NCI-H1092 (cell line): ENCODE measurements at places on chromosomes 1 and 21.
A peak's percentile ranks its signal among the peaks of the same experiment; 100 is the strongest.

DNA sequence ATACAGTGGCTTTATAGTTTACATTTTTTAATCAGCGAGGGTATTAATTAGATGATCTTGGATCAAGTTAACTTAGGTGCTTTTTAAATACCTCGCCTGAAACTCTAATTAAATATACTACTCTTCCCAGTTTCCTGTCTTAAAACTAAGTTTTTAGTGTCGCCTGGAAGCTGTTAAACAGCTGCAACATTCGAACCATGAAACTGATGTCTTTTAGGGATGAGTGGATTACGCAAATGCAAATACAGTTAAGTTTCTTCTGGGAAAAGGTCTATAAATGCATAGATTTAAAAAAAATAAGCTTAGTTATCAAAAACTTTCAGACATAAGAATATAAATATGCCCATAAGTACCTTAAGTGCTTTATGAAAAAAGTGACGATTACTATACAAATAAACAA is 228.3 kb downstream of the PTPRC start:
- DNase-seq, result no peak

GRCh38 chr1:216580538-216581057 is 142.6 kb downstream of the ESRRG start:
- DNase-seq, result peak; percentile 92

DNA sequence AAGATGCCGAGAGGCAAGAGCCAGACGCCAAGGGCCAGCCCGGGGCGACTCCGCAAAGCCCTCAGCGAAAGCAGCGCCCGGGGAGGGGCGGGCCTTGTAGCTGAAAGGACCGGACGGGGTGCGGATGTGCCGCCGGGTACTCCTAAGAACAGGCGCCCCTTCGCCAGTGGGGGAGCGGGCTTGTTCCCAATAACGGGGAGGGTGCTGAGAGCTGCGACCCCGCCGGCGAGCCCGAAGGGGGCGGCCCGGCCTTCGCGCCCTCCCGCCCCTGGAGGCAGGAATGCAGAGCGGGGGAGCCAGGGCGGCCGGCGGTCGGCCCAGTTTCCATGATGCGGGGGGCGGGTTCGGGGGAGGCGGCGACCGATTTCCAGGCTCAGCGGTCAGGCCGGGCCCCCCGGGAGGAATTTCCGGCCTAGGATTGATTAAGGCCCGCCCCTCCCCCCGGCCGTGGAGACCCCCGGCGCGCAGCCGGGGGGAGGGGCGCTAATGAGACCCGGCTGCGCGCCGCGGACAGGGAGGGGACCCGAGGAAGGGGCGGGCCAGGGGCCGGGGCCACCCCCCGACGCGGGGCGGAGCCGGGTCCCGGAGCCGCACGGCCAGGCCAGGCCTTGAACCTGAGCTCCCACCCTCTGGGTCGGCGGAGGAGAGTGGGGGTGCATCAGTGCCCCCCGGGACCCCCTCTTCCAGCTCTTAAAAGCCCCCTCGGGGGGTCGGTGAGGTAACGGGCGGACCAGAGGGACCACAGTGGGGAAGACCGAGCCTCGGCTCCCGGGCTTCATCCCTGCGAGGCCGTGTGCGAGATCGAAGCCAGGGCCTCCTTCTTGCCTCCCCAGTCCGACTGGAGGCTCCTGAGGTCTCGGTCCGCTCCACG is 898 bp upstream of the TMEM200B start:
- no peak for DNase-seq

DNA sequence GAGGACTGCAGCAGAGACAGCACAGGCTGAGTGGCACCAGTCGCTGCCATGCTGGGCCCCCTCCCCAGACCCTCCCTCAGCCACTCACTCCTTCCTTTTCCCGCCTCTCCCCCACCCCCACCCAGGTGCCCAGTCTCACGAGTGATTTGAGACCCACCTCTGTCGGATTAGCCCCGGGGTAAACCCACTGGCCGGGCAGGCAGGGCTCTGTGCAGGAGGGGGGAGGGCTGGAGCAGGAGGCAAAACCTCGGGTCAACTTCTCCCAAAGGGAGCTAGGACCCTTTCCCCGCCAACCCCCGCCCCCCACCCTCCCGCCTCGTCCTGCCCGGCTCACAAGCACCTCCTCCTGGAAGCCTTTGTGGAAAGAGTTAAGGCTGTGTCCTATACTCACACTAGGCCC is 3.5 kb upstream of the MRPL24 start:
- no peak for DNase-seq

- no peak for DNase-seq
These were observed at the start of gene VWA1 for GRCh38 chr1:1435106-1435903. Gene VWA1, plus strand, starts transcription at chr1:1435690. Its CDS starts 59 bp downstream, at chr1:1435749.

DNA sequence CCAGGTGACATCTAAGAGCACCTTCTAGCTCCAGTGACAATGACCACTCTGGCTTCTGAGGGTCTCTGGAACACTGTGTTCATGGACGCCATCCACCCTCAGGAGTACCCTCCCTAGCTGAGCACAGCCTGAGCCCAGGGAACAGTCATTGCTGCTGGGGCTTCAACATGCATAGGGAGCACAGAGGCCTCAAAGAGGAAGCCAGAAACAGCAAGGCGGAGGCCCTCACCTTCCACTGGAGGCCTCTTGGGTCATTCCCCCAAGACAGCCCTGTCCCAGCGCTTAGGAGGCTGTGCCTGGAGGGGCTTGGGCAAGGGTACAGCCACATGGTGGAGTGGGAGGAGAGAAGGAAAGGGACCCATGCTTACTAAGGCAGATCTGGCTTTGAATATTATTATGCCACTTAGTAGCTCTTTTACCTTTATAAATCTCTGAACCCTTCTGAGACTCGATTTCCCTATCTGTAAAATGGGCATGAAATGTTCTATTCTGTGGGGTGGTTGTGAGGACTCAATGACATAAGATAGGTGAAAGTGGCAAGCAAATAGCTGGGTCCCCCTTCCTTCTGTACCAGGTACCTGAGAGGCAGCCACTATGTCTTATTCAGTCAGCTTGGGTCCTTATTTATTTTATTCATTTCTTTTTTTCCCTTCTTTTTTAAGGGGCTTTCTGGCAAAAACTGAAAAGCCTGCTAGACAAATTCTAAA is 32.8 kb downstream of the PTAFR start:
- DNase-seq, result no peak

DNA sequence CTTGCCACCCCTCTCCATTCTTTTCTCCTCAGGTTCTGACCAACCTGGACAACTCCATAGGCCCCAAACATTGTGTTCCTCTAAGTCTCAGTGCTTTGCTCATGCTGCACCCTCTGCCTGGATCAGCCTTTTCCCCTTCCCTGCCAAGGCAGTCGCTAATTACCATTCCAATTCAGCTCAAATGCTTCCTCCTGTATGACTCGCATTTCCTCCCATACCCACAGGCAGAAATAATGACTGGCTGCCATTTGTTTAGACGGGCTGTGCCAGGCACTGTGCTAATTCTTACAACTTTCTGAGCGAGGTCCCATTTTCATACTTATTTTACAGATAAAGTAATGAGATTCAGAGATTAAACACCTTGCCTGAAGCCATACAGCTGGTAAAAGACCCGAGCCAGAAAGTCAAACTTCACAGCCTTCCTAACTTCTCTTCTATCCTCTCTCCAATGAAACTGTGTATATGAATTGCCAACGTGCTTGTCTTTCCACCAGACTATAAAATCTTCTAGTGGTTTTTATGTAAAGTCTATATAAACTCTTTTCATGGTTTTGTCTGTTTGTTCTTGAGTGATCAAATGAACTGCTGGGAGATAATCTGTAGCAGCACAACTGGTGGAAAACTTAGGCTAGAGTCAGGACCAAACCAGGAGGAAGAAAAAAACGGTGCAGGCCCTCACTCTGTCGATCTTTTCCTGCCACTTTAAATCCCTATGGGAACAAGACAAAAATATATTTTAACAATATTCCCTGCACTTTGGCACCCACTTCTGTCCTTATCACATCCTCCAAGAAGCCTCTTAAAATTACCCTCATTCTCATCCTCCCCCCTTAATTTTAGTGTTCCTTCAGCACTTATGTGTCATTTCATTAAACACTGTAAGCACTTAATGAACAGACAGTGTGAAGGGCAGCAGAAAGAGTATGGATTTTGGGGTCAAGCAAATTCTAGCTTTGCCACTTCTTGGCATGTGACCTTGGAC is 33.7 kb downstream of the RAB3B start:
- DNase-seq, result no peak

DNA sequence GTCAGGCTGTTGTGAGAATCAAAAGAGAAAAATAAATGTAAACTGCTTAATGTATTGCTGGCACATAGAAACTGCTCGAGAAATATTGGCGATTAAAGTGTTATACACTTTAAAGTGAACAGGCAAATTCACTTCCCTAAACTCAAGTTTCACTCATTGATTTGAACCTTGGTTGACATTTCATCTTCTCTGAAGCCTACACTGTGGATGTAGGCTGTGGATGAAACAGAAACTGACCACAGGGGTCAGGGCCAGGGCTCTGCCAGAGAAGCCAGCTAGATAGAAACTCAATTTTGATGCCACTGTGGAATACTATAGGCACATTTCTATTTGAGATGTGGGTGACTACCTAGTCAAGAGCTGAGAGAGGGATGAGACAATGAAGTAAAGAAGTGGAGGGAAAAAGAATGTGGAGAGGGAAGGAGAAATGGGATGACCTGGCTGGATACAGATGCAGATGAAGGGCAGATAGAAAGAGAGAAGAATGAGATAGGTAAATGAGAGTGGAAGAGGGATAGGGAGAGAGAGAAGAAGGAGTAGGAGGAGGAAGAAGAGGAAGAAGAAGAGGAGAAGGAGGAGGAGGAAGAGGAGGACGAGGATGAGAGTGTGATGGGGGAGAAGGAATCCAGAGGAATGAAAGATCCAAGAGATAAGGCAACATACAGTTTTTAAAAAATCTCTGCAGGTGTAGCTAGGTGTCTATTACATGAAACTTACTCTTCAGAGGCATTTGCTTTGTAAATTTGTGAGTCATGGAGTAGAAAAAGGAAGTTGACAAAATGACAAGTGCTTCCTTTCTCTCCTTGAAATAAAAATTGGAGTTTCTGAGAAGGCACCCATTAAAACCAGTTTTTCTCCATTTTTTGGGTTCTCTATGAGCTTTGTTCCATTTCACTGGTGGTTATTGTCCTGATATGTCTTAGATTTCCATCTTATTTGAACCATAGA is 17.4 kb upstream of the CD1D start:
- no peak for DNase-seq

DNA sequence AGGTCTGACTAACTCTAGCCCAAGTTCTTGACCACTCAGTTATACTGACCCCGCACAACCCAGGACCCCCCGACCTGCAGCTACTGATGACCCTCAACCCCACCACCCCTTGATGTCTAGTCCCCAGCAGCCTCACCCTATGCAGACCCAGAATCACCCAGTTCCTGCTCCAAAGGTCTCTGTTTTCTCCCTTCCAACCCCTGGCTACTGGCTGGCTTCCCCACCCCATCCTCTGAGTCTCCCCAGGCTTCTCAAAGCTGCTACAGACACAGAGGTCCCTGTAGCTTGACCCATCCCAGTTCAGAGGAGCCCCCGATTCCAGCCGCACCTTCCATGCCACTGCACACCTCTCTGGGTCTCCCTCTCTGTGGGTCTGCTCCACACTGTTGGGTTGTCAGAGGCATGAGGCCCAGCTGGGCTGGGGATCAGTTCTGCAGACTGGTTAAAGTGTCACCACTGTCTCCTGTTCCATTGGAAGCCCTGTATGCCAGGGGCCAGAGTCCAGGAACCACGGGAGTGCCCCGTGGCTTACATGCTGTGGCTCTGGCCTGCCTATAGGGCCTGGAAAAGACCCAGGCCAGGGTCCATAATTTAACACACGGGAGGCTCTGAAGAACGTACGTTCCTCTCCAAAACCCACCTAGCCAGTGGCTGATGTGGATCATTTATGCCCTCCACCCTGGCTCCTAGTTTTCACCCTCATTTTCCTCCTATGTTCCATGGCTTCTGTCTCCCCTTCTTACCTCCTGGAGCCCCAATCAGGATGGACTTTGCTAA is 497 bp downstream of the PKLR start:
- no peak for DNase-seq

GRCh38 chr1:162134646-162135045 is 65.2 kb downstream of the NOS1AP start:
- no peak for DNase-seq

- no peak for DNase-seq
These were observed 32.2 kb downstream of the SLC30A7 start for GRCh38 chr1:100928128-100928527.

DNA sequence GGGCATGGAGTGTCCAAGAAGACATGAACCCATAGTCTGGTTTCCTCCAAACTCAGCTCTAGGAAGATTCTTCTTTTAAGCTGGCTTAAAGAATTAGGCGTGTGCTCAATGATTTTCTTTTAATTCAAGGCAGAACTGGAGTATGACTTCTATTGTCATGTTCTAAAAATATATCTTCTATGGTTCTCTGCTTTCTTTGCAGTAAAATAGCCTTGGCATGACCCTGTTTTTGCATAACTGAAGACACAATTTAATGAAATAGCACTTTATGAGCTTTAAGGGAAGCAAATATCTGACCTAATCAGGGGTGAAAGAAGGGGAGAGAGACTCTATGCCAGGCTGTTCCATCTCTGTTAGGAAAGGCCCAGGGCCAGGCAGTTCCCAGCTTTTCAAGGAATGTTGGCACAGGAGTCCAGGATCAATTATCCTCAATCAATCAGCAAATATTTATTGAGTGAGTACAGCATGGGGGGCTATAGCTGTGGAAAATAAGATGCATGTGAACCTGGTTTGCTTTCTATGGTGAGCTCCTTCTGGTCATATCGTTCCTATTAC is 7.2 kb upstream of the CSF1 start:
- DNase-seq, result no peak

DNA sequence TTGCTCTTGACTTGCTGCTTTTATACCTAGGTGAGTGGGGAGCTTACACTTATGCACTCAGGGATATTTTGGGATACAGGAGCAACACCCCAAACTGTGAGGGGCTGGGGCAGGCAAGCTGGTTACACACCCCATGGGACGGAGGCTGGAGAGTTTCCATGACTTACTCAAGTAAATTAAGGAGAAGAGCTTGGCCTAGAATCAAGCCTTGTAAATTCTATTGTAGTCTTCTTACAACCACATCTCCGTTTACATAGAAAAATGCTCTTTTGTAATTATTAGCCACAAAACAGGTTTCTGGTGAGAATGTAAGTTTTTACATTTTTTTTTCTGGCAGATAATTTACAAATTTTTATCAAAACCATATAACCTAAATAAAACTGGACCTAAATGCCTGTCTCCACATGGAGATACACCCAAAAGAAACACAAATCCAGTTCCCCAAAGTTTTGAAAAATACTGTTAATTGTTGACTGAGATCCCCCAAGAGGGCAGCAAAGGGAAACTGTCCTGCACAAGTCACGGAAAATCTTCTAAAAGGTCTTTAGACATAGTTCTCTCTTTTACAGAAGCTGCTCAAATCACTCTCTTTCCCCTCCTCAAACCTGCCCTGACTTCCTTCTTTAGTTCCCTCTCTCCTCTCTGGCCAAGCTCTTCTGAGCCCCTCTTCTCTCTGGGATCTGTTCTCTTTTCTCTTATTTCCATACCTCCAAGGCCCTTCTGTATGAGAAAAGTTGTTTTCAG is 134.0 kb downstream of the HIVEP3 start:
- DNase-seq, result no peak

DNA sequence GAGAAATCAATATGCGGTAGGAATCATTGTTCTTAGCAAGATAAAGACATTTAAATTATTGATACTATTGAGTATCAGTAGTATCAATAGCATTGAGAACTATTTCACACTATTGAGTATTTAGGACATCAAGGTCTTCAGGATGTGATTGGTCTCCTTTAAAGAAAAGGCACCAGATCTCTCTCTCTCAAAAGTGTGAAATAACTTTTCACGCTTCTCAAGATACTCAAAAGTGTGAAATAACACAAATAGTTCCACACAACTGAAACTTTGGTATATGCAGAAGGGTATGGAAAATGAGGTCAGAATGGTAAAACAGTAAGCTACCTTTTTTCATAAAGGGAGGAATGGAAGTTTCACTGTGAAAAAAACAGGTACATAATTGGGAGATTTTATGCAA is 6.7 kb upstream of the PYHIN1 start:
- no peak for DNase-seq

- peak; percentile 66 for DNase-seq
These were observed 20.7 kb downstream of the MIS18A start for GRCh38 chr21:32257962-32258785.
